ENCODE measurements at places on chromosomes 12 and 14.

- no peak for DNase-seq
Measured at GRCh38 chr12:104022786-104023185, 27.2 kb downstream of the GLT8D2 start.

DNA sequence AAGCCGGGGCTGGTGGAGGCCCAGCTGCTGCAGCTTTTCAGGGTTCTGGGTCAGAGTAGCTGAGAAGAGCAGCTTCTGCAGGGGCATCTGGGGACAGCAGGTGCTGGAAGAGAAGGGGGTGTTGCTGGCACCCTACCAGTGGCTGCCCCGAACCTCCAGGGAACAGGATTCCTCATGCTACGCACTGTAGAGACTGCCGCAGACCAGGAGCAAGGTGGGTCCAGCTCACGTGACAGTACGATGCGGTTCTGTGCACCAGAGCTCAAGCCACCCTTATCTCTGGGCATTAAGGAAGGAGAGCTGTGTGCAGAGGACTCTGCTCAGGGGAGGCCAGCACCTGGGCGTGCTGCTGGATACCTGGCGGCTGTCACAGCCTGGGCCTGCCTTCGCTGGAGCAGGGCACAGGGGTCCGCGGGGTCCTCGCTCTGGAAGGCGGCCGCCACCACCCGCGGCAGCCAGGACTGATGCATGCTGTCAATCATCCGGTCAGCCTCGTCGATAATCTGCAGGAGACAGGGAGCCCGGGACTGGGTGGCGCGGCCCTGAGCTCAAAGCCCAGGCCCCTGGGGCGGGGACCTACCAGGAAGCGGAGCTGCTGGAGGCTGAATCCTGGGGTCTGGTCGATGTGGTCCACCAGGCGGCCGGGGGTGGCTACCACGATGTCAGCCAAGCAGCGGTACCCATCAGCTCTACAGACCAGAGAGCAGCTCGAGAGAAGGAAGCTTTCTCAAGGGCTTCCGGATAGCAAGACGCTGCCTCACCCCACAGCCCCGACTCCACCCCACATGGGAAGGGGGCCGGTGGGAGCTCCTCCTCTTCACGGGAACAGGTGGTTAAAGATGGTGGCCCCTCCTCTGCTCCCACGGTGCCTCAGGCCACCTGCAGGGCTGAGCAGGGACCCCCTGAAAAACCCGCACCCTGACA, 2.9 kb downstream of the DDX51 start:
- DNase-seq: no peak

DNA sequence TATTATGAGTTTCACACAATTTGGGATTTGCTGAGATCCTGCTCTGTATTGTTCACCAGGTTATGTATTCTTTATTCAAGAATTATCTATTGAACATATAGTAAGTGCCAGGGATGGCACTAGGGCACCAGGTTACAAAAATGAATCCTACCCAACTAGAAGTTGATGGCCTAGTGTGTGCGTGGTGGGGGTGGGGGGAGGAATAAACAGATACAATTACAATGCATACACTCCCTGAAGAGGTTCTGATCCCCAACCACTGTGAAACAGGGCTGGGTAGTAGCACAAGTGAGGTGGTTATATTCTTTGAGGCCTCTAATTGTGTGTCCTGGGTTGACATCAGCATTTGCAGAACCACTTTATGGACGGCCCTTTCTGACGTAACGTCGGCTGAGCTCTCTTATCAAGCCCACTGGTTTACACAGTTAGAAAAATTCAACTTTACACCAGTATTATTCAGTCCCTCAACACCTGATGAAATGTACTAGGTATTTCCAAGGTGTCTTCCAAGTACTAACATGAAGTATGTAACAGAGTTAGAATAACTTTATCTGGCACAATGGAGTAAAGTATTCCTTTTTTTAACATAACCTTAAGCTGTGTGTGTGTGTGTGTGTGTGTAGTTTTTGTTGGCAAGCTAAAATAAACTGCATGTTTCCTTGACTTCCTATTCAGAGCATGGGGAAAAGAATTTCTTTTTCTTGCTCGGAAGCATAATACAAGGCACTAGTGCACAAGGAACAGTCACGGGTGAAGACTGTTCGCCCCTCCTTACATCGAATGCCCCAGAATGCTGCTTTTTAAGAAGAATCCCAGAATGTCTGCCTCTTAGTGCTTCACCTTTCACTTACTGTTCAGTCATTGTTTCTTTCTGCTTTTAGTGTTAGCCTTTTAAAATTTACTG, 8.1 kb upstream of the GLRX5 start:
- DNase-seq: no peak

- no peak for DNase-seq
Measured at GRCh38 chr12:116381240-116381743, 103.8 kb upstream of the MED13L start.

DNA sequence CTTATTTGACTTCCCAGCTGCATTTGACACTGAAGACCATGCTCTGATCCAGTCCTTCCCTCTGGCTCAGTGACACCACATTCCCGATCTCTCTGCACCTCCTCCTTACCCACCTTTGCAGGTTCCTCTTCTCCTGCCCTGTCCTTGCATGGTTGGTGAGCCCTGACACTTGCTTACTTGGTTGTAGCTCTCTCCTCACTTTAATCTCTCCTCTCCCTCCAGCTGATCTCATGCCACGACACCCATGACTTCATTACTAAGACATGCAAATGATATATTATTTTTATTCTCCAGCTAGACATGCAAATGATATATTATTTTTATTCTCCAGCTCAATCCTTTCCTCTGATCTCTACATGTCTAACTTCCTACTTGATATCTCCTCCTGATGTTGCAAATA, at the start of gene SERPINA9:
Gene SERPINA9 (minus strand): TSS at position 175 of the 400 bp plus-strand sequence. CDS start 6,357 bp downstream, outside the sequence.
- no peak for DNase-seq

DNA sequence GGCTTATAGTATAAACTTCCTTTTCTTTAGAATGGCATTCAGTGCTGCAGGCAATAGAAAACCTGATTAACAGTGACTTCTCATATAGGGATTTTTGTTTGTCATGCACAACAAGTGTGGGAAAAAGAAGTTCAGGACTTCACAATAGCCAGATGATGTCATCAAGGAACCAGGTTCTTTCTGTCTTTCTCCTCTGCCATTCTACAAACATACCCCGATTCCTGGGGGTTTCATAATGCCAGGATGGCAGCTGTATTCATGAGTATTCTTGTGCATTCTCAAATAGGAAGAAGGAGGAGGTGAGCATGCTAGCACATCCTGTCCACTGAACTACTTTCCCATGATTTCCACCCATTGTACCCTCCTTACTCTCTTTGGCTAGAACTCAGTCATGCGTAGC, 182.7 kb upstream of the EEA1 start:
- DNase-seq: no peak

GRCh38 chr14:32512348-32512747, 183.2 kb downstream of the AKAP6 start:
- no peak for DNase-seq

Data from astrocyte of the hippocampus (primary cell).